ENCODE measurements at places on chromosomes 6 and 20. TPM values are rescaled to one million over a fixed set of nuclear protein-coding genes. Genes with fewer than 3 reads are reported as not detected.

The PROKR2 gene
- total RNA-seq = not detected

The POU3F2 gene
- total RNA-seq = not detected

The CARMIL1 gene
- total RNA-seq = 26.3 TPM

The HLA-E gene
- total RNA-seq = 298 TPM

The GNRH2 gene
- not detected for total RNA-seq

The HLA-DQA2 gene
- not detected for total RNA-seq

The FILIP1 gene
- 2.0 TPM for total RNA-seq

The GPR6 gene
- total RNA-seq = not detected

The PRPF6 gene
- total RNA-seq = 57.6 TPM

The GRM1 gene
- total RNA-seq = 0.26 TPM

The C20orf173 gene
- total RNA-seq = not detected

The HLA-DRB5 gene
- 0.32 TPM for total RNA-seq

The EYA2 gene
- total RNA-seq = 1.8 TPM

The PACSIN1 gene
- total RNA-seq = not detected

The DDX43 gene
- 2.8 TPM for total RNA-seq

The DOK5 gene
- 31.6 TPM for total RNA-seq

The TMEM63B gene
- total RNA-seq = 29.9 TPM

The GPLD1 gene
- total RNA-seq = 2.2 TPM

The TBC1D20 gene
- total RNA-seq = 45.4 TPM

The RNASET2 gene
- 70.5 TPM for total RNA-seq

The PLCB4 gene
- 9.5 TPM for total RNA-seq

The FRK gene
- total RNA-seq = 1.0 TPM

The ARMH2 gene
- not detected for total RNA-seq

The MDFI gene
- total RNA-seq = 4.0 TPM

The PTK6 gene
- total RNA-seq = 0.13 TPM

The XKR7 gene
- not detected for total RNA-seq

The SUMO4 gene
- 3.5 TPM for total RNA-seq

The C6orf58 gene
- not detected for total RNA-seq

The PRND gene
- total RNA-seq = not detected

The SLC17A3 gene
- total RNA-seq = not detected

The SMOC2 gene
- 164 TPM for total RNA-seq

The CPNE5 gene
- 0.76 TPM for total RNA-seq

The CST11 gene
- not detected for total RNA-seq

The SNAI1 gene
- total RNA-seq = 4.6 TPM

The GDAP1L1 gene
- total RNA-seq = 0.13 TPM

The SIRPD gene
- total RNA-seq = not detected

The BMP6 gene
- 4.2 TPM for total RNA-seq

The C20orf141 gene
- not detected for total RNA-seq

The LRRC1 gene
- total RNA-seq = 8.1 TPM

The THEMIS gene
- not detected for total RNA-seq

The RPS6KA2 gene
- 167 TPM for total RNA-seq

The XRN2 gene
- 124 TPM for total RNA-seq

The GPX6 gene
- total RNA-seq = not detected

The CLDN20 gene
- not detected for total RNA-seq

The MRPS18B gene
- 84.2 TPM for total RNA-seq

The RIOK1 gene
- total RNA-seq = 12.6 TPM

All from articular chondrocyte of knee joint (primary cell).